ENCODE measurements at places on chromosomes 3 and 15.

DNA sequence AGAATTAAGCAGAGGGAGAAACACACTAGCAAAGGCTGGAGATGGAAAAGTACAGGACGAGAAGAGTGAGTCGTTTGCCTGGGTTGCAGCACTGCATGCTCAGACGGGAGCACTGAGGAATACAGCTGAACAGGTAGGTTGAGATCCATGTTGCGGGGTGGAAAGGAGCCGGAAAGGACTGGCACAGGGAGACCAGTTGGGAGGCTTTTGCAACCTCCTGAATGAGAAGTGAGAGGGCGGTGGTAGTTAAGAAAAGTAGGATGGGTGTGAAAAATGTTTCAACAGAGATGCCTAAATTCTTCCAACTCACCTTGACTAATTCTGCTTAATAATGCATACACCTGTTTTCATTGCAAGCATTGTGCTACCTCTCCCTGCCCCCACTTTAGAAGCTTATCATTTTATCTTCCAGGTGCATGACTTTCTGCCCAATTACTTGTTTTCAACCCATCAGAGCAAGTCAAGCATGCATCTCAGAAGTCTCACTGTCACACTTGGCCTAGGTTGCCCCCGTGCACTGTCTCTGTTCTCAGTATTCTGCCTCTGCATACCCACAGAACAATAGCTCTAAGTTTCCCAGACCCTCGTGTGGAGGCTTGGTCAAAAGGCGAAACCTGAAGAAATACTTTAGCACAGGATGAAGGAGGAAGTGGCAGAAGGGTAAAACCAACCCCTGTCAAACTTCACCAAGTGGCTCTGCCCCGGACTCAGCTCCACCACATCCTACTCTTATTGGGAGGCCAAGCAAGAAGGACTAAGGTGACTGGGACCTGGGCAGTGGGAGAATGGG, 199.3 kb upstream of the BCL6 start:
- DNase-seq = no peak

- no peak for DNase-seq
These were observed 51.0 kb downstream of the PAK2 start for GRCh38 chr3:196790636-196791035.

DNA sequence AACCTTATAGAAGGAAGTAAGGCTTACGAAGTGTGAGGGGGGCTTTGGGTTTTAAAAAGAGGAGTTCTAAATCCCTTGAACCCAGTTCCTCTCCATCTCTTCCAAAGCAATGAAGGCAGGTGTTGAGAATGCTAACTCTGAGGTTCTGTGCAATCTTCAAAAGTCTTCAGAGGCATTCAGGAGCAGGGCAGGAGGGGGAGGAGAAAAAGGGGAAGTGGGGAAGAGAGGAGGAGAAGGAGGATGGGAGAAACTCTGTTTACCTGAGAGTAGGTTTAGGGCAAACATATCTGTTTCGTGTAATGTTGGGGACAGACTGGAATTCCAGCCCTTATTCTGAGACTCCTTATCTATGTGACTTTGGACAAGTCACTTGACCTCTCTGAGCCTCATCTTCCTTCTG, 36.9 kb downstream of the FAM3D start:
- DNase-seq = no peak

DNA sequence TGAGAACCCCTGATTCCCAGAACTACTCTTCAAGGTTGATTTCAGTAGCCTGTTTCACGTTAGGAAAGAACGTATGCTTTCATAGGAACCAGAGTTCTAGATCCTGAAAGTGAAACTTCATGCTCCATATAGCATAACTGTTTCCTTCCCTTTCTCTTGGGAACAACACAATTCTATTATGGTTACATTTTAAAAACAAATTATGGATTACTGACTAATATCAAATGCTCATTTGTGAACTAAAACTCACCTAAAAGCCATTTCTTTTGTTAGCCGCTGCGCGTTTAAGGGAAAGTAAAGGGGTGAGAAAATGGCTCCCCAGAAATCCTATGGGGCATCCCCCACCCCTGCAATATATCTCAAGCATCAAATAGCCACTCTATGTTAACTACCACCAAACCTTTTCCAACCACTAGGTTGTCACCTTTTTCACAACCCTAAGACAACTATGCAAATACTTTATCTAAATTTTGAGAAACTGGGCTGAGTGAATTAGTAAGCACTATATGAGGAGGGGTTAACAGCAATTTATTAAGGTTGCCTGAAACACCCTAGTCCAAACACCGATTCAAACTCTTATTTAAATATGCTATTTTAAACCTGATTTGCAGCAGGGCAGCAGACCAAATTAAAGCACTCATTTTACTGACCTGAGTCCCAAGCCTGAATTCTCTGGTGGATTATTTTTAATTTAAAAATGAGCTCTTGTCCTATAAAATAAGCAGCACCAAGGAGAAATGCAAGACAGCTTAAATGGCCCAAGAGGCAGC, 2.4 kb downstream of the SIAH2 start:
- peak; percentile 54 for DNase-seq

DNA sequence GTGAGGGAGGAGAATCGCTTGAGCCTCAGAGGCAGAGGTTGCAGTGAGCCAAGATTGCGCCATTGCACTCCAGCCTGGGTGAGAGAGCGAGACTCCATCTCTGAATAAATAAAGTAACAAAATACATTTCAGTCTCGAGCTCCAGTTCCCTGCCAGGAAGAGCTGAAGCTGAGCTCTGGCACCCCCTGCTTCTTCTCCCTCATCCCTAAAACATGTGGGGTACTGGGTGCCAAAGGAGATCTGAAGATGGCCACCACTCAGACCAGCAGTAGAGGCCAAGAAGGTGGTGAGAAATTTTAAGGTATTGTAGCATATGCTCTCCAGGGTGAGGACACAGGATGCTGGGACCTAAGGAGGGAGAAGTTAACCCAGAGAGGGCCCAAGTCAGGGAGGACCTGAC, 75.0 kb upstream of the CGNL1 start:
- DNase-seq = no peak

DNA sequence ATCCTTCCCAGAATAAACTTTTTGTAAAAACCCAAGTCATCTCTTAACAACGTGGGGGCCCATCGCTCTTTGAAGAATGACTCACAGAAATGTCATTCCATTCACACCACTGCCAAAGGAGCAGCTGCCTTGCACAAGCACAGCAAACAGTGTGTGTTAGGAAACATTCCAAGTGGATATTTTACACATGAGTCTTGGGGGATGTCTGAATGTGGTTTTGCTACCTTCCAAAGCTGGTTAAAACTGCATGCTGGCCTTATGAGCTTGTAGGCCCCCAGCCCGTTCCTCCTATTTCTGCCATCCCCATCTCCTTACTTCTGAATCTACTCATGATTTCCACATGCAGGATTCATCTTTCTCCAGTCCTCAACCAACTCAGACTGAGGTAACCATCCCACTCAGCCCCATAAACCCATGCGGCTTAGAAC, 130.8 kb downstream of the CPNE4 start:
- no peak for DNase-seq

GRCh38 chr3:14508966-14509795, 31.0 kb downstream of the GRIP2 start:
- peak; percentile 77 for DNase-seq

GRCh38 chr3:122642935-122643334, 37.7 kb upstream of the PARP14 start:
- DNase-seq = no peak

- DNase-seq = no peak
These were observed 147.3 kb upstream of the UBE2E2 start for GRCh38 chr3:23055733-23056376.
